ENCODE measurements at places on chromosomes 11 and 22. TPM values are rescaled to one million over a fixed set of nuclear protein-coding genes. Genes with fewer than 3 reads are reported as not detected.
A peak's percentile ranks its signal among the peaks of the same experiment; 100 is the strongest.

DNA sequence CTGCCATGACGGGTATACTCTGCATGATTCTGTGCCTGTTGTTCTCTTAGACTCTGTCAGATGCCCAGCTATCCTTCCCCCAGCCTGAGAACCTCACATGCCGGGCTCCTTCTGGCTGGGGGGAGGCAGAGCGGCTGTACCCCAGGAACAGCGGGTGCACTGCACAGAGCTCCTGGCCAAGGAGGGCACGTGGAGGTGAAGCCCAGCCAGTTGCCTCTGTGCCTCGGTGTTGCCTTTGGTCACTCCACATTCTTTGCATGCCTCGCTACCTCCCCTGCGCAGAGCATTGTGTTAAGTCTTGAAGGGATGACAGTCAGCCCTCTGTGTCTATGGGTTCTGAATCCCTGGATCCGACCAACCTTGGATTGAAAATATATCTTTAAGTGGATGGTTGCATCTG is 77.7 kb downstream of the FEZ1 start:
- DNase-seq = no peak

- no peak for DNase-seq
These were observed 102.9 kb upstream of the PLET1 start for GRCh38 chr11:112363527-112363926.

DNA sequence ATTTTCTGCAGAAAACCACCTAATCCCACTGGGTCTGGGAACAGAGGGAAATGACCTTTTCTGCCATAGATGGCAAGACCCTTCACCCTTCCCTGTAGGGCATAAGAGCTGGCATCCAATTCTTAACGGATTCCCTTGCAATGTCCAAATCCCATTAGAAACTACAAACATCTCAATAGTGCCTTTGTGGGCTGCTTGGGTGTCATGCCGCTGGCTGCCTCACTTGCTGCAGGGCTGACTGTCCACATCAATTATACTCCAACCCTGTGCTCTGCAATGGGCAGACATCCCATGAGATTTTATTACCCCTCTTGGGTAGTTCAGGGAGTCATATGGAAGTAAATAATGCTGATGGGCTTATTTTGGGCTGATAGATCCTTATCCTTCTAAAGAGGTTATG is 7.3 kb downstream of the GRAP2 start:
- DNase-seq = no peak

DNA sequence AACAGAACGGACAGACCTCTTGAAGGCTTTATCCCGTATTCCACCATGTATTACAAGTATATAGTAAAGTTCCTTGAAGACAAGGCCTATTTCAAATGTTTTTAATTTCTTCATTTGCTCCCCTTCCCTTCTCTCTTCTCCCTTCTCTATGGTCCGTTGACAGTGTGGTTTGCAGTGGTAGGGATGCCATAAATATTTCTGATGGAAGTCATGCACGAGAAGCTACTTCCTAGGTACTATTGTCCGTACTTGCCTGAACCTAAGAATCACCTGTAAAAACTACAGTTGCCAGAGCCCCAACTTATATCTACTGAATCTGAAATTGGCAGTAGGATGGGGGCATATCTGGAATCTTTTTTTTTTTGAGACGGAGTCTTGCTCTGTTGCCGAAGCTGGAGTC is 2.8 kb downstream of the PISD start:
- no peak for DNase-seq

DNA sequence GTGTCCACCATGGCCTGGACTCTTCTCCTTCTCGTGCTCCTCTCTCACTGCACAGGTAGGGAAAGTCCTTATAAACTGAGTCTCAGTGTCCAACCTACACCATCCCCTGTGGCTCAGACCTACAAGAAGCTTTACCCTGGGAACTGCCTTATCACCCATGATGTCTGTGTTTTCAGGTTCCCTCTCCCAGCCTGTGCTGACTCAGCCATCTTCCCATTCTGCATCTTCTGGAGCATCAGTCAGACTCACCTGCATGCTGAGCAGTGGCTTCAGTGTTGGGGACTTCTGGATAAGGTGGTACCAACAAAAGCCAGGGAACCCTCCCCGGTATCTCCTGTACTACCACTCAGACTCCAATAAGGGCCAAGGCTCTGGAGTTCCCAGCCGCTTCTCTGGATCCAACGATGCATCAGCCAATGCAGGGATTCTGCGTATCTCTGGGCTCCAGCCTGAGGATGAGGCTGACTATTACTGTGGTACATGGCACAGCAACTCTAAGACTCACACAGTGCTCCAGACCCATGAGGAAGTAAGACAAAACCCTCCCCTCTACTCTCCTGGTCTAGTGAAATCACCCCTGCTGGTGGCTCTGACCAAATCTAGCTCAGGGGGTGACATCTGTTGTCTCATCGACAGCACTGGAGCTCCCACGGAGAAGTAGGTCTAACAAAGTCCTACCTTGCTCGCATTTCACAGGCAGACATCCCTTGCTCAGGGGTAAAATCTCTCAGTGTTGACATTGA is 74.3 kb downstream of the VPREB1 start:
- no peak for DNase-seq

- no peak for DNase-seq
These were observed 244.6 kb downstream of the AASDHPPT start for GRCh38 chr11:106322106-106322505.

DNA sequence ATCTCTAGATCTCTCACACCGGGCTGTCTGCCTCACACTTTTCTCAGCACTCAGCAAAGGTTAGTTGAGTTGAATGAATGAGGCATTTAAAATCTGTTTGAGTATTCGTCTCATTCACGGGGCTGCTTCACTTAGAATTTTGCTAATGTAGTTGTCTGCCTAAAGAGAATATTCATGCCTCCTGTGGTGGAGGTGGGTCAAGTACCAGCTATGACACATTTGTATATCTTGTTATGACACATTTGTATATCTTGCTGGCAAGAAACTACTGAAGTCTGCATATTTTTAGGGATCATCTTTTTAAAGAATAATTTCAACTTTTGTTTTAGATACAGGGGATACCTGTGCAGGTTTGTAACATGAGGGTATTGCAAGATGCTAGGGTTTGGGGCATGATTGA is 43.1 kb downstream of the LDLRAD3 start:
- no peak for DNase-seq

GRCh38 chr22:25007444-25008106 is 55.1 kb downstream of the KIAA1671 start:
- no peak for DNase-seq

- DNase-seq = no peak
These were observed 201.5 kb upstream of the LUZP2 start for GRCh38 chr11:24295360-24295759.

DNA sequence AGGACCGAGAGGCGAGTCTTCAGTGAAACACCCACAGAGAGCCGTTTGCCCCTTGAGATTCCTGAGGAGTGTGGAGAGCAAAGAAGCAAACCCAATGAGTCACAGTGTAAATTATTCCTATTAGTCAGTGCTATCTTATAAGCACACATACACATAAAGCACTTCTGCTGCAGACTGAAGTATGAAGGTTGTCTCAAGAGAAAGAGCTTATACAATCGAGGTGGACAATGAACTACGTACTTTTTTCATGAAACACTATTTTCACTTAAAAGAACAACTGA is 37.3 kb downstream of the GALNT18 start:
- DNase-seq = no peak

DNA sequence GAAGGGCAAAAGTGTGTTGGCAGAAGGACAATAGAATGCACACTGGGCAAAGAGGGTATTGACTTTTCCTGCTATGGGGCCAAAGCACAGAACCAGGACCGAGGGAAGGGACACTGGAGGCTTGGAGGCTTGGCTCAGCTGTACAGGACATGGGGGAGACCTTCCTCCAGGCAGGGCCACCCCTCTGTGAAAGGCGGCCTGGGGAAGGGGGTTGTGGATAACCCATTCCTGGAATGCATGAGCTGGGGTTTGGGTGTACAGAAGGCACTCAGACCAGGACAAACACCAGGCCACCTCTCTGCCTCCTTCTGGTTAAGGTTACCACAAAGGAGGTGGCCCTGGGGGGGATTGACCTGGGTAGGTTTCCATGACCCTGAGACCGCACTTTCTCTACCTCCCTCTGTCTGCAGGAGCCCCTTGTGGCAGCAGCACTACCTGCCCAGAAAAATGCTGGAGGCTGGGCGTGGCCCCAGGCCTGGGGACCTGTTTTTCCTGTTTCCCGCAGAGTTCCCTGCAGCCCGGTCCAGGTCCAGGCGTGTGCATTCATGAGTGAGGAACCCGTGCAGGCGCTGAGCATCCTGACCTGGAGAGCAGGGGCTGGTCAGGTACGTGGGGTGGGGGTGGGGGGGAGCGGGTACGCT is 9.6 kb downstream of the P2RY2 start:
- DNase-seq = peak; percentile 97

GRCh38 chr22:50729391-50730012 is 8.5 kb upstream of the ACR start:
- no peak for DNase-seq

- DNase-seq = peak; percentile 71
These were observed 131.1 kb downstream of the RASSF10 start for GRCh38 chr11:13140028-13140870.

- DNase-seq = no peak
These were observed 57.9 kb downstream of the NECTIN1 start for GRCh38 chr11:119671051-119671450.

DNA sequence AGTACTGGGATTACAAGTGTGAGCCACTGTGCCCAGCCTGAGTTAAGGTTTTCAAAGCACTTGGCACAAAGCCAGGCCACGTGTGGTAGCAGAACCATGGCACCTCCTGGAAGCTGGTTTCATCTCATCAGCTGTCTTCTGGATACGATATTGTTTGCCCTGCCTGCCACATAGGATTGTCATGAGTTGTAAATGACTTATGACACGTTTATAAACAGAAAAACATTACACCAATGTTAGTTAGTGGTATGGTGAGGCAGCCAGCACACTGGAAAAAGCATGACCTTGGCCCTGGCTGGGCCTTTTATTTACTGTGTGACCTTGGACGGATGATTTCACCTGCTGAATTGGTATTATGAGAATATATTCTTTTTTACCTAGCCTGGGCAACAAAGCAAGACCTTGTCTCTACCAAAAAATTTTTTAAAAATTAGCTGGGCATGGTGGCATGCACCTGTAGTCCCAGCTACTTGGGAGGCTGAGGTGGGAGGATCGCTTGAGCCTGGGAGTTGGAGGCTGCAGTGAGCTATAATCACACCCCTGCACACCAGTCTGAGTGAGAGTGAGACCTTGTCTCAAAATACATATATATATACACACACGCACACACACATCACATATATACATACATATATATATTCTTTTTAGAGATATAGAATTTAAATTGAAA is 24.0 kb upstream of the MYH9 start:
- peak; percentile 32 for DNase-seq

The MRPL16 gene
- total RNA-seq = 64.7 TPM

The TUB gene
- not detected for total RNA-seq

The SMCO4 gene
- total RNA-seq = 19.6 TPM

The PGM2L1 gene
- total RNA-seq = 7.8 TPM

The OR52B2 gene
- not detected for total RNA-seq

The PHLDA2 gene
- total RNA-seq = 10.7 TPM

The SAA1 gene
- 1.9 TPM for total RNA-seq

The LSP1 gene
- 2.6 TPM for total RNA-seq
